ENCODE measurements at places on chromosomes 16 and 17. TPM values are rescaled to one million over a fixed set of nuclear protein-coding genes. Genes with fewer than 3 reads are reported as not detected.

LHX1 gene
- not detected for polyA plus RNA-seq

ZNF688 gene
- 6.8 TPM for polyA plus RNA-seq

UMOD gene
- not detected for polyA plus RNA-seq

- DNase-seq, result no peak
These were observed 1.2 kb downstream of the CHST5 start for GRCh38 chr16:75534560-75535205.

DNA sequence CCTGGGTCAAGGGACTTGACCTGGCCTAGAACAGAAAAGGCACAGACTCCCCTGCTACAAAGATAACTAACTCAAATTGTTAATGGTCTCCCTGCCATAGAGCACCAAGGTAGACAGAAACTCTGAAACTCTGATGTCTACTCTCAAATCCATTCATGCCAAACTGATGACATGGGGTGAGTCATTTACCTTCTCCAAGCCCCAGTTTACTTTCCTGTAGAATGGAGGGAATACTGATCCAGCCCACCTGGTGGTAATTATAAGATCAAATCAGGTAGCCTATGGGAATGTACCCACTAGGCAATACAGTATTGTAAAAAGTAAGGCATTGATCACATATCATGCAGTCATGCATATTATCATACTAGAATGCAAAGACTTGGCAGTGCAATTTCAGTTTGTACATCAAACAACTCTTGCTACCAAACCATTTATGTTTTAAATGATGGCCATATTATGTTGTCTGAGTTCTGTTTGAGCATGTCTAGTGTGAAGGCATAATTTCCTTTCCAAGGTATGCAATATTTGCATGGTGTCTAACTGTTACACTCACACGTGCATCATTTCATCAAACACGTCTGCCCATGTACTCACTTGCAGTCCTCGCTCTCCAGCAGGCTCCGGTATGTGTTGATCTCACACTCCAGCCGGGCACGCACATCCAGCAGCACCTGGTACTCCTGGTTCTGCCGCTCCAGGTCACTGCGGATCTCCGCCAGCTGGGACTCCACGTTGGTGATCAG is 3.0 kb downstream of the KRT31 start:
- DNase-seq, result no peak

- no peak for DNase-seq
These were observed 17.6 kb downstream of the WWP2 start for GRCh38 chr16:69779724-69780123.

GRCh38 chr17:70119545-70119944 is 44.5 kb downstream of the KCNJ16 start:
- DNase-seq, result no peak

DNA sequence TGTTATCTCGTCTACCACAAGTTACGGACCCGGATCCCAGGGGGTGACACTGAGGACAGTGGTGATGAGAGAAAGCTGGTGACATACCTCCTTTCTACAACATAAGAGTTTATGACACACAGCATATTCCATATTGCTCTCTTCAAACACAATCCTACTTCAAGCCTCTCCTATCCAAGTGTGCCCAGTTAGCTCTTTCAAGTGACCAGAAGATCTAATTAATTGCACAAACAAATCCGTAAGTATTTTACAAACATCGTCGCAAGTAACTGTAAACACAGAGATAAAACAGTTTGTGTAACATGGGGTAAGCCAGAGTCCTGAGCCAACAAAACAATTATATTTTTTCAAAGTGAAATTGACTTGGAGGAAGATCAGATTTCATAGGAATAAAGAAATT is 235.0 kb downstream of the CHD9NB start:
- DNase-seq, result no peak

DNA sequence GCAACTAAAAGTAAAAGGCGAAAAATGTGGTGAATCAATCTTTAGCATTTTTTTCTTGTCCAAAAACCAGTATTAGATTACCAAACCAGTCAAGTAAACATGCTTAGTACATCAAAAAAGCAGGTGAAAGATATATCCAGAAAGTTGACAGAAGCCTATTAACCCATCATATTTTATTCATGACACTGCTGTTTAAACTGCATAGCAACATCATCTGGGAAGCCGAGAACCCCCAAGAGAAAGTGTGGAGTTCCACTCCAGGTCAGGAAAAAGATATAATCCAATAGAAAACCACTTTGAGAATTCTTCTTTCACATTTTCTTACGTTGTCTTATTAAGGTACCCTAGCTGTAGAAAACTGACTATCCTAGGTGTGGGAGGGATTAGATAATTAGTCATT is 466.8 kb upstream of the CDH8 start:
- DNase-seq, result no peak

Measured in AG04450 (cell line).